Nasal cavity respiratory epithelium epithelial cell of viscerocranial mucosa (primary cell): ENCODE measurements at places on chromosomes 6 and 20. TPM values are rescaled to one million over a fixed set of nuclear protein-coding genes. Genes with fewer than 3 reads are reported as not detected.

KCNB1 gene
- total RNA-seq, result under 0.01 TPM in 1 of 2 replicates, not detected in the other

PDE10A gene
- under 0.01 TPM in 2 replicates for total RNA-seq

PLA2G7 gene
- under 0.01 and 0.28 TPM in 2 replicates for total RNA-seq

KIF3B gene
- total RNA-seq, result 15.4 and 27.4 TPM in 2 replicates

TBX18 gene
- total RNA-seq, result 4.1 and 13.5 TPM in 2 replicates

CITED2 gene
- total RNA-seq, result 13.0 and 19.6 TPM in 2 replicates
